Activated CD4-positive, CD25-positive, alpha-beta regulatory T cell treated with anti-CD3 and anti-CD28 coated beads, Interleukin-2, amount 50 U/mL, for 72 hours (primary cell): ENCODE measurements at places on chromosomes 12 and 14.

GRCh38 chr12:31363831-31364230 lies 37.9 kb upstream of the SINHCAF start:
- no peak for DNase-seq

DNA sequence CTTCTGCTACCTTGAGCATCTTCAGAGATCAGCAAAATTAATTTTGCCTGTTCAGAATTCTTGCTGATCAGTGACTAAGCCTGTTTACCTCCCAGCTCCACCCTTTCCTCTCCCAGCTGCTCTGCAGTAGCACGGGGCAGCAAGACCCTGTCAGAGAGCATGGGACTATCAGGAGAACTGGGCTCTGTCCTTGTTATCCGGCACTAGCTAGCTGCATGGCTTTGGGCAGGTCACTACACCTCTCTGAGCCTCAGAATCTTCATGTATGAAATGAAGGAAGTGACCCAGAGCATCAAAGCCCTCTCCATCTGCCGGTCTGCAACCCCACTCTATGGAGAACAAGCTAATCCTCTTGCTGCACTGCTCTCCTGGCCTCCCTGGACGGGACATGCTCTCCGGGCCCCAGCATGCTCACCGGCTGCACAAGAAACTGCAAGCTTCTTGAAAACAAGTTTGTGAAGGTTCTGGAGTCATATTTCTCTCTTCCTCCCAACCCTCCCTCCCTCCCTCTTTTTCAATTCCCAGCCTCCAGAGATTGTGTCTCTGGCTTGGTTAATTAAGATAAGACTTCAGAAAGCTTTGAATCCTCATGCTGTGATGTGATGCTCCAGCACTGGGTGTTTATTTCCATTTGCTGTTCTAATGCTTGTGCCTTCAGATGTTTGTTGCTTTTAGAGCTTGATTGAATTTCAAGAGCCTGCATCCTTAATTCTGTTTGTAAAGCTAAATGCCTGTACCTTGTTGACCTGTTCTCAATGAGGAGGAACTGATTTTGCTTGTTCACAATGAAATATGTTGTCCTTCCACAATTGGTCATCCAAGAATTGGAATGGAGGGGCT lies 101.1 kb downstream of the CRACR2A start:
- no peak for DNase-seq

GRCh38 chr14:100165831-100166440 lies 6.5 kb upstream of the DEGS2 start:
- DNase-seq = no peak

DNA sequence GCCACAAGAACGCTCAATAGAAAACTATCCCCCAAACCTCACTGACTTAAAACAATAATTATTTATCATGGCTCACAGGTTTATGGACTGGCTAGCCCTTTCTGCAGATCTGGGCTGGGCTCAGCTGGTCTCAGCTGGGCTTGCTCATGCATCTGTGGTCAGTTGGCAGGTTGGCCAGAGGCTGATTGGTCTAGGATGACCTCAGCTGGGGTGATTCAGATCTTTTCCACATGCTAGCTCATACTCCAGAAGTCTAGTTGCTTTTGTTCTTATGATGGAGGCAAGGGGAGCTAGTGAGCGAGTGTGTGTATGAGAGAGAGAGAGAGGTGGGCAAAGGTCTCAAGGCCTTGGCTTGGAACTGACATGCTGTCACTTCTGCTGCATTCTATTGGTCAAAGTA lies 181.2 kb upstream of the NRXN3 start:
- no peak for DNase-seq

DNA sequence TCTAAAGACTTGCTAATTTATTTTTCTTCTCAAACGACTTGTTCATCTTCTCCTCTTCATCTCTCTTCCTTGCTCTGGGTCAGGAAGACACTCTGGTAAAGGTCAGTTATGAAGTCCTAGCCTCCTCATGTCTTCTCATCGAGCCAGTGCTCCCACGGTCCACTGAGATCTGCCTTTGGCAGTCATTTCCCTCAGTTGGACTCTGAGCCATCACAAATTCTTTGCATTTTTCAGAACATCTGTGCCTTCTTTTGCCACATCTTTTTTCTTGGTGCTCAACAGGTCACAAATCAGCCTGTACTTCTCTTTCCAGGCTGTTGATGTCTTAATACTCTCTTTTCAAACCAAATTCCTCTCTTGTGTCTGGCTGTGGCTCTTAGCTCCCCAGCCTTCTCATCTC lies 49.7 kb downstream of the IGF1 start:
- no peak for DNase-seq

GRCh38 chr14:30085943-30086342 lies 158.3 kb upstream of the PRKD1 start:
- DNase-seq = no peak

DNA sequence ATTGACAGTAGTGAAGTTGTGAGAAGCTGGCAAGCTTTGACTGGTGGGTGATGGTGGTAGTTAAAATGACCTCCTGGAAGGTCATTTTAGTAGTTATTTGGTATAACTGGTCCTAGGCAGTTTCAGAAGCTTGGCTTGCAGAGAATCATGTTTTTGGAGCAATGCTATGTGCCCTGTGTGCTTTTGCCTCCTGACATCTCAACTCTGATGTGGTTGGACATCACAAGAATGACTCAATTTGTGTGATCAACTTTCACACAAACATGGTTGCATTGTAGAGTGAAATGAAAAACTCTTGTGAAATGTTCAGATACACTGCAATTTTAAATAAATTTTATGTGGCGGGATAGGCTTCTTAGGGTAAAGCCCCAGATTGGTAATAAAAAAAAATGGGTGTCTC lies 8.3 kb upstream of the ABCD2 start:
- no peak for DNase-seq

GRCh38 chr14:69573205-69573830 lies 1.4 kb downstream of the CCDC177 start:
- DNase-seq = peak; percentile 30

DNA sequence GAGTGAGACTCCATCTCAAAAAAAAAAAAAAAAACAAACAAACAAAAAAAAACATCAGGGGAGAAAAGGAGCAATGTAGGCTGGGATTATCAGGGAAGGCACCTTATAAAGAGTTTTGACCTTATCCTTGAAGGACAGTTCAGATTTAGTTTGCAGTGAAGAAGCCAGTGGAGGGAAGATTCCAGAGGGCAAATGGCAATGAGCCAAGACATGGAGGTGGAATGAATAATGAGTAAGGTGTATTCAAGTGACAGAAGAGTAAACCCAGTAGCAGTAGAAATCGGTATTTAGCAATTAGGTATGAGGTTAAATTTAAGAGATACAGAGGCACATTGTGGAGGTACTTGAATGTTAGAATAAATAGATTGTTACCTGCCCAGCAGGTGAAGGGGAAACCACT lies 2.2 kb upstream of the DUSP16 start:
- DNase-seq = no peak

GRCh38 chr14:101563654-101564443 lies 2.6 kb downstream of the DIO3 start:
- DNase-seq = no peak

- DNase-seq = no peak
These were observed 58.3 kb downstream of the ZC3H14 start for GRCh38 chr14:88621100-88621499.

- DNase-seq = no peak
These were observed 3.3 kb upstream of the KRT18 start for GRCh38 chr12:52945389-52946232.

DNA sequence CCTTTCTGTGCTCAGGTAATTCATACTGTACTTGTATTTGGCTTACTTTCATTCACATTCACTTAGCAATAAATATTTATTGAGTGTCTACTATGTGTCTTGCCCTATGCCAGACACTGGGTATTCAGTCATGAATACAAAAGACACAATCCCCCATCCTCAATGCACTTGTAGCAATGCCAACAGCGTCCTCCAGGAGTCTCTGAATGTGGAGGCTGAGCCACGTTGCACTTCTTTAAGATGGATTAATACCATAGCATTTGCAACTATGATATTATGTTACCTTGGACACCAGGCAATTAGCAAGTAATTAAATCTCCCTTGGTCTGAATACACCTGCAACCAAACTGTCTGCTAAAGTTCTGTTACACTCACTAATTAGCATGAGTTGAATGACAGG lies 58.8 kb downstream of the OTX2 start:
- DNase-seq = no peak

DNA sequence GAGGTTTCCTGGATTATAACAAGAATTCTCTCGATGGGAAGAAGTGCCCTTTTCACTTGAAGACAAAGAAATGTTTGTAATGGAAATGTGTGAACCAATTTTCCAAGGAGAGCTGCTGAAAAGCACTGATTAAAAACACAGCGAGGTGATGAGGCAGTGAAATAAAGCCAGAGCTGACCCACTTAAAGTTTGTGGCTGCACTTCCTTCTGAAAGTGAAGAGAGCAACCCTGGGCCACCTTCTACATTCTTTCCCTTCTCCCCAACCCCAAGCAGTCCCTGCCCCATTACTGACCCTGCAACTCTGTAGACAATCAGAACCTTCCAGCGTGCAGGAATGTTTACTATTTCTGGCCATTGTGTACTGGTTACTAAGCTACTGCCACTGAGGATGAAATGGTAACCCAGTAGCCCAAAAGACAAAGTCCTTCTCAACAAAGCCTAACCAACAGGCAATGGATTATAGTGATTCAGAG lies 173.9 kb downstream of the TTC7B start:
- DNase-seq = no peak

DNA sequence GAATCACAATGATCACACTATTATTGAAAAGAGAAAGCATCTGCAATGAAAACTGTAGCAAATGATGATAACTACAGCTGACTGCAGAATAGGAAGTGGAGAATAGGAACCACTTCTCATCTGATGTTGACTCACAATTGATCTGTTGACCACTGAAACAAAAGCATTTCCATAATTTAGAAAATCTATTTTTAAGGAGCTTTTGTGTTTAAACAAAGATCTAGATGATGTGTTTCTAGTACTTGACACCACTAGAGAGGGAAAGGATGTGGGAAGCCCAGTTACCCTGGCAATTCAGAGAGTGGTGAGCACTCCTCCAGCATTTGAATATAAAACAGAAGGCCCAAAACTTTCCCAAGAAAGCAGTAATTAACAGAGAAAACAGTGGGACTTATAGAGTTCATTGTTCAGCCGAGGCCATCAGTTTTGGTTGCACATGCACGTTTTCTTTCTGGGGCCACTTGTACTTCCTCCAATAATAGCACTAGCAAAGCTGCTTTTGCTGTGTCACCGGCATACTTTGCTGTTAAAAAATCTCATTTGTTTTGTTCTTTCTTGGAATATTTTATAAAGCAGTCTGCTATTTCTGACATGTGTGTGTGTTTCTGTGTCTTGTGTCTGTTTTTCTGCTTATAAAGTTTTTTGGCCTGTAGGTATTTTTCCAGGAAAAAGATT lies 76.1 kb upstream of the HECTD1 start:
- DNase-seq = no peak

GRCh38 chr12:95227818-95228356 lies 10.3 kb downstream of the VEZT start:
- no peak for DNase-seq

- DNase-seq = no peak
These were observed 20.4 kb upstream of the ATP5MC2 start for GRCh38 chr12:53696285-53696654.

DNA sequence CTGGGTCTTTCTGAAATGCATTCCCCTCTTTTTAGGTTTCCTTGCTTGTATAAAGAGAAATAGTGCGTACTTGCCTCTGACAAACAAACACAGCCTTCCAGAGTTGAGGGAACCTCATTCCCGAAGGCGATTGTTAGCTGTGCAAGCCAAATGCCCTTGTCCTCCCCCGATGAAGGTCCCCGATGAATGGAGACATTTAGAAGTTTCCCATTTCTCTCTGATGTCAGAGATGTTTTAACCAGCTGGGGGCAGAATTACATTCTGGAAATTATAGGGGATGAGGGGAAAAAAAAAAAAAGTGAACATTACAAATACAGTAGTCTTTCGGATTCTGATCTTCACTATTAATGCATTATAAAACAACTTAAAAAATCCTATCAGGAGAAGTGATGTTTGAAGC lies 366.8 kb downstream of the VRK1 start:
- DNase-seq = no peak

DNA sequence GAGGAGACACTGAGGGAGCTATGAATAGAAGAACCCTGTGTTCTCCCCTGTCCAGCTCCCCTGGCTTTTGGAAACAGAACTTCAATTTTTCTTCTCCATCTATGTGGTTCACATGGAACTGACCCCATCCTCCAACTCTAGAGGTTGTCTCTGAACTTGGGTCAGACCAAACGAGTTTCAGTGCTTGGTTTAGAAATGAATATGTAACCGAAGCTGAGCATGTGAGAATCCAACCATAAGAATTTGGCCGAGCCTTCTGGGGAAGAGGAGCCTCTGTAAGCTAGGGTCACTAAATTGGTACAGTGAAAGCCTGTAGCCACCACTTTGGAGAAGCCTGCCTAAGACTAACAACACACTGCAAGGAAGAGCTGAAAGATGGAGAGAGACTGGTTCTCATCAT lies 464.4 kb downstream of the ZFP36L1 start:
- DNase-seq = no peak

- DNase-seq = no peak
These were observed 36.3 kb upstream of the FAM222A start for GRCh38 chr12:109677279-109677691.

GRCh38 chr12:109589240-109589590 lies 15.6 kb downstream of the MVK start:
- no peak for DNase-seq

DNA sequence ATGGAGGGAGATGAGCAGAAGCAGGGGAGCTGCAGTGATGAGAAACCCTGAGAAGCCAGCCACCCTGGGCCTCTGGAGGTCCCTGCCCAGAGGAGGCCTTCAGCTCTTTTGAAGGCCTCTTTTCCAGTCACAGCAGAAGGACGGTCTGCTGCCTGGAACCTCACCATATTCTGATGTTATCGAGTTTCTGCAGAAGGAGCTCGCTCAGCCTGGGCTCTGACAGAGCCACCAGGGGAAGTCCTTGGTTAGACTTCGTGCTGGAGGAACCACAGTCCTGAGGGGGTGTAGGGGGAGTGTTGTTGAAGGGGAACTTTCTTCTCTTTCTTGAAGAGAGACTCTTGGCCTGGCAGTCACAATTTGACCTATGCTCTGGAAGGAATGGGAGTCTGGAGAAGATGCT lies 25.1 kb upstream of the BATF start:
- no peak for DNase-seq

DNA sequence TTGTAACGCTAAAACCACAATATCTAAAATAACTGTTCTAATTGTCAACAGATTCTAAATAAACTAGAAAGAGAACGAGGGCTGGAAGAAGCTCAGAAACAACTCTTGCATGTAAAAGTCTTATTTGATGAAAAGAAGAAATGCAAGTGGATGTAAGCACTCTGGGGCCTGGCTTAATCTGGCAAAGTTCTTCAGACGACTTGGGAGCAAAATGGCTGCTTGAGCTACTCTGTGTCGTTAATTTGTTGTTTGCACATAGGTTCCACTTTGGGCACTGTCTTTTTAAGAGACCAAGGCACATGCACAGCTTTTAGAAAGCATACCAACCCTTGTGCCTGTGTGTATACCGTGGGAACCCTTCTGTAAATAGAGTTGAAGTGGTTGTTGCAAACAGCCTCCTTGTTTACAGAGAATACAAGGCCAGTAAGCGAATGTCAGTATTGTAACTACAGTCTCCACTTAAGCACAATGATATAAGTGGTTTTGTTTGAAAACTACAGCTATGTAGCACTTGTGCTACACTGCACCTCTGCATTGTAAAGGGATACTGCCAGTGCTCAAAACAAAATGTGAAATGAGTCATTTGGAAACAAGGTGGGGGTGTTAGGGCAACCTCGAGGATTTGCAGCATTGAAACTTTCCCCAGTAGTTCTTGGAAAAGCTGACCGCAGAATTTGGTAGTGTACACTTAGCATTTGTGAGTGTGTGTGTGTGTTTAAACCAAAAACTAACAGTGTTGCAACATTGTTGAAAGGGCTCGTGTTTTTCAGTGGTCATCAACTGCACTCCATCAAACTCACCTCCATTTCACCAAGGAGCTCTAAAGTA lies 154.3 kb downstream of the CEP83 start:
- DNase-seq = no peak

- DNase-seq = no peak
These were observed 28.5 kb upstream of the KLHL42 start for GRCh38 chr12:27751386-27752047.
